ENCODE measurements at places on chromosomes 4 and X. TPM values are rescaled to one million over a fixed set of nuclear protein-coding genes. Genes with fewer than 3 reads are reported as not detected.

Gene UGT2B15
- not detected for total RNA-seq

Gene VGLL1
- total RNA-seq = not detected

- DNase-seq = no peak
- H3K36me3 ChIP-seq = peaks cover 24% of the 10 kb centered on the region
- no peak overlapping the region for H3K27ac ChIP-seq
- H3K4me1 ChIP-seq = no peaks in the 10 kb centered on the region
Observed at GRCh38 chrX:101025126-101025525, 26.8 kb downstream of the TRMT2B start.

- H3K4me1 ChIP-seq = peaks cover 5% of the 10 kb centered on the region
- no peaks in the 10 kb centered on the region for H3K36me3 ChIP-seq
Observed at GRCh38 chr4:138458751-138459150, 216.6 kb upstream of the SLC7A11 start.

DNA sequence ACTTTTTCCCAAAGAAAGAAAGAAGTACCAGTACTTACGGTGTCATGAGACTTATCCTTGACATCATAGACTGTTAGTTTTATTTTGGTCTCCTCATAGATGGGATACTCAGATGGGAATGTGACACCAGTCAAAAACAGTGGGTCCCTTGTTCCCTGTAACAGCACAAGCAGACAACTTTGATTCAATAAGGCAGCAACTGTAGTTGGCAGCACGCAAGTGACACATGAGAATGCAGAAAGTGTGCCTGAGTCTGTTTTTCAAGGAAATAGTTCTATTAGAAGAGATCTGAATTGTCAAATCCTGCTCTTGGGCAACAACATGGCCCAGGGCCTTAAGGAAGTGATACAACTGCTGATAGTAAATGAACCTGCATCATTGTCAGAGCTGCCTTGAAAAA lies 443.2 kb downstream of the INPP4B start:
- no peak for DNase-seq
- peaks cover 48% of the 10 kb centered on the region for H3K4me1 ChIP-seq
- no peaks in the 10 kb centered on the region for H3K27me3 ChIP-seq
- peak overlapping the region; percentile 96 for H3K27ac ChIP-seq
- peaks cover 4% of the 10 kb centered on the region for H3K36me3 ChIP-seq
- peak overlapping the region; percentile 74 for H3K4me3 ChIP-seq

DNA sequence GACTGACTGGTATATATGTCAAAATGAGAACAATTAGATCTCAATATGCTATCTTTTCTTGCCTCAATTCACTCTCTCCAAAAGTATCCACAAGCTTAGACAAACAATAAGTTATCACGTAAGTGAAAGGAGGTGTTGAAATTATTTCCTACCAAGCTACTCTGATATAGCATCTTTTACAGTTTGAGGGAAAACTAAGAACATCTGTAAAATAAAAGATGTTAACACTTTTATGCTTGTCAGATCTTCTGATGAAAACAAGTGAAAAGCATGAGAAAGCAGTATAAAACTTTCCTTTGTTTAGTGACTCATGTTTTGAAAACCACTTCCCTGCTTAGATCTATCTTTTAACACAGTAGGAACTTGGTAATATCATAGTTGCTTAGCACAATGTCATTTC lies 8.4 kb upstream of the MAB21L2 start:
- DNase-seq = no peak
- H3K27ac ChIP-seq = no peak overlapping the region
- no peaks in the 10 kb centered on the region for H3K36me3 ChIP-seq
- no peaks in the 10 kb centered on the region for H3K4me1 ChIP-seq
- H3K27me3 ChIP-seq = peaks cover 10% of the 10 kb centered on the region

- H3K36me3 ChIP-seq = peaks cover 37% of the 10 kb centered on the region
- no peak for DNase-seq
- H3K27me3 ChIP-seq = peaks cover 2% of the 10 kb centered on the region
- peaks cover 5% of the 10 kb centered on the region for H3K4me1 ChIP-seq
- H3K27ac ChIP-seq = no peak overlapping the region
Observed at GRCh38 chr4:82352825-82353366, 20.9 kb downstream of the HNRNPD start.

DNA sequence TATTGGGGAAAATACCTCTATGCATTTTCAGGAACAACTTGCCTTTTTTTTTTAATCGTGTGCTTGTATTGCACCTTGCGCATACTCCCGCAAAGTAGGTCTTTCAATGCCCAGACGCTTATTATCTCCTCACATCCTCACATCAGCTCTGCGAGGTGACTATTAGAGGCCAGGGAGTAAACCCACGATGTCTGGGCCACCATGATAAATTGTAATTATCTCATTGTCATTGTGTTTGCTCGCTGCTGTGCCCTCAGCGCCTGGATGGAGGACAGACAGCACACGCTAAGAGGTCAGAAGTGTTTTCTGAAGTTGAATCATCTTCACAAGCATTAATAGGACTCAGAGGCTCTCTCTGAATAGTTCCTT lies 1.0 kb upstream of the RELL1 start:
- H3K27me3 ChIP-seq = no peaks in the 10 kb centered on the region
- no peak for DNase-seq
- peak overlapping the region; percentile 0 for H3K27ac ChIP-seq
- peaks cover 2% of the 10 kb centered on the region for H3K36me3 ChIP-seq
- H3K4me3 ChIP-seq = peak overlapping the region; percentile 92

GRCh38 chr4:87060957-87061356 lies 126.1 kb downstream of the AFF1 start:
- H3K4me3 ChIP-seq = no peak overlapping the region
- peaks cover 21% of the 10 kb centered on the region for H3K4me1 ChIP-seq
- no peak for DNase-seq
- H3K27ac ChIP-seq = no peak overlapping the region
- H3K36me3 ChIP-seq = peaks cover 13% of the 10 kb centered on the region

DNA sequence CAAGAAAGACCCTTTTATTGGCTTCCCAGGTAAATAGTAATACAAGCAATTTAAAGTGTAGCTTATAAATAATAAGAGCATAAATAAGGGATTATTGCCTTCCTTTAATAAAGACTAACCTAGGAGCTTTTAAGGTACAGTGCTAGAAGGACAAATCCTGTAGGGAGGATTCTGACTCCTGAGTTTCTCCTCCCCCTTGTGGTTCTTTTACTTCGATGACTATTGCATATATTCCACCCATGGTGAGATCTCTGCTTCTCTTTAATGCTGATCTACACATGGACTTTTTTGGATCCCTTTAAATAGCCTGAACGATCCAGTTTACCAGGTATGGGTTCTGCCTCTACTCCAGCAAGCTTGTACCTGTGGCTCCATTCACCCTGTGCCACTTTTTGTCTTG lies 2.5 kb downstream of the GALNT7 start:
- no peak overlapping the region for H3K27ac ChIP-seq
- DNase-seq = no peak
- peaks cover 36% of the 10 kb centered on the region for H3K4me1 ChIP-seq
